Right ventricle myocardium superior (tissue), 1 donor: ENCODE measurements at places on chromosomes 5 and 9. TPM values are rescaled to one million over a fixed set of nuclear protein-coding genes. Genes with fewer than 3 reads are reported as not detected.
A peak's percentile ranks its signal among the peaks of the same experiment; 100 is the strongest.

STPG3 gene
- total RNA-seq = 1.3 TPM

ARHGEF37 gene
- total RNA-seq = 32.9 TPM

IL13 gene
- total RNA-seq = not detected

ALDH1A1 gene
- 19.8 TPM for total RNA-seq

CYFIP2 gene
- 27.6 TPM for total RNA-seq

SMC2 gene
- total RNA-seq = 8.4 TPM

PDE6A gene
- total RNA-seq = 0.08 TPM

SLC25A2 gene
- 0.16 TPM for total RNA-seq

PCDHGA3 gene
- 13.0 TPM for total RNA-seq

SPAAR gene
- 8.3 TPM for total RNA-seq

- DNase-seq = no peak
These were observed 1073.2 kb upstream of the DMAC1 start for GRCh38 chr9:8872802-8873201.

- peak; percentile 80 for DNase-seq
These were observed 23.9 kb downstream of the PIK3R1 start for GRCh38 chr5:68239487-68239886.

DNA sequence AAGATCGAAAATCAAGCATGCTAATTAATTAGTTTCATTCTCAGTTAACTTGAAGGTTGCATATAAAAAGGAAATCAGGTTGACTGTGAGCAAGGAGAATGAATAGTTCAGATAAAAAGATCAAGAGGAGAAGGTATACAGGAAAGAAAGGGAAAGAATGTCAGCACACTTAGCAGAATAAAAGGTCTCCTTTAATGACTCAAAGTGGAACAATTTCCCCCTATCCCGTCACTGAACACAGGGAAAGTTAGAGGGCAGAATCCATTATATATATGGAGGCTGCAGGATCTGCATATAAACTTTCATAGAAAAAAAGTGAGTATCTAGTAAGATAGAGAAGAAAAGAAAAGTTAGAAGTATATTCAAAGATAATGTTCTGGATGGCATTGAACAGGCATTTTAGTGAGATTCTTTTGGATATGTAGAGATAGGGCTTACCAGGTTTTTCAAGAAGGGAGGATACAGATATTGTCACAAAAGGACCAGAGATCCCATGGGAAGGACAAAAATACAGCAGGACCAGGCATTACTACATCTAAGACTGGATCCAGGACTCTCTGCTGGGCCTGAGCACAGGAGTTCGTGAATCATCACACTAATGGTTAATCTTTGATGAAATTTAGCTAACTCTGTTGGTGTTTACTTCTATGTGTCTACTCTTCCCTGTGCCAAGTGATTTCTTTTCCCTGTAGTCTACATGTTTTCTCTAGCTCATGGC lies 988.2 kb upstream of the ARRDC3 start:
- DNase-seq = no peak

GRCh38 chr9:89605465-89606048 lies 745 bp downstream of the GADD45G start:
- DNase-seq = peak; percentile 81

- DNase-seq = no peak
These were observed 61.5 kb downstream of the NR3C1 start for GRCh38 chr5:143341807-143342570.

GRCh38 chr5:176851380-176851779 lies 41.0 kb downstream of the UNC5A start:
- DNase-seq = no peak

DNA sequence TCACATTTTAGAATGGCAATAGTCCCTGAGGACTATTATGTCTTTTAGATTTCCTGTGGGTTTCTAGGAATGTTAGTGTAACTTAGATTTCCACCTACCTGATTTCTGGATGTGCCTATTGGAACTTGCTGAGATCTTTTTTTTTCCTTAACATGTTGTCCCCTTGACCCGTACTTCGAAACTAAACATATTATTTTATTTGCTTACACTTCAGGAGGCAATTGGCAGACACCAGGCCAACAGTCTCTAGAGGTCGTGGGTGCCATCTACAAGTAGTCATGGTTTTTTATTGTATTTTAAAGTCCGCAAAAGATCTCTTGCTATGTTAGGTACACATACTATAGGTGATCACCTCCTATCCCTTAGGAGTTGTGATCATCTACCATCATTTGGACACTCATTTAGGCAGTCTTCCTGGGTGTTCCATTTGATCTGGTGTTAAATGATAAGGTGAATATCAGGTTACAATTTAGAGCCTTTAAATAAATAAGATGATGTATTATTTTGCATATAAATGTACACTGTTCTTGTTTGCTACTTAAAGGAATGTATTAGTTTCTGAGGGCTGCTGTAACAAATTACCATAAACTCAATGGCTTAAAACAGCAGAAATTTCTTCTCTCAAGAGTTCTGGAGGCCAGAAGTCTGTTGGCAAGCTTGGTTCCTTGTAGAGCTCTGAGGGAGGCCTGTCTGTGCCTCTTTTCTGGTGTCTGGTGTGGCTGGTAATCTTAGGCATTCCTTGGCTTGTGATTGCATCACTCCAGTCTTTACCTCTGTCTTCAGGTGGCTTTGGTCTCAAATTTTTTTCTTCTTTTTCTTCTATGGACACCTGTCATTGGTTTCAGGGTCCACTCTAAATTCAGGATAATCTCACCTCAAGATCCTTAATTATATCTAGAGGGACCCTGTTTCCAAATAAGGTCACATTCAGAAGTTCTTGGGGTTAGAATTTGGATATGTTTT lies 64.8 kb downstream of the ZCCHC7 start:
- no peak for DNase-seq

GRCh38 chr9:113476511-113476916 lies 13.0 kb downstream of the RGS3 start:
- no peak for DNase-seq

- no peak for DNase-seq
These were observed 117.2 kb upstream of the PHYKPL start for GRCh38 chr5:178349625-178350353.

DNA sequence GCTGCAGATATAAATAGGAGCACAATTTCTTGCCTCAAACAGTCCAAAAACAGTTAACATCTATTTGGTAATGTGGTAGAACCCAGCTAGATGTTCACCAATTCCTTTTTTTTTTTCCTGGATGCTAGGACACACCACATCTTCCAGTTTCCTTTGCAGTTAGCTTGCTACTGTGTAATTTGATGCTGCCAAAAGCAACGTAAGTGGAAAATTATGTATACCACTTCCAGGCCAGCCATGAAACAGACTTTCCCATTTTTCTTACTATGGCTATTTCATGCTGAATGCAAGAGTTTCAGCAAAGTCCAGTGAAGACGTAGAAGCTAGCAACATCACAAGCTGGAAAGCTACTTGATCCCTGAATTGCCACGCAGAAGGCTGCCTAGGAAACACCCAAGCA lies 667.2 kb downstream of the TLE1 start:
- DNase-seq = no peak

DNA sequence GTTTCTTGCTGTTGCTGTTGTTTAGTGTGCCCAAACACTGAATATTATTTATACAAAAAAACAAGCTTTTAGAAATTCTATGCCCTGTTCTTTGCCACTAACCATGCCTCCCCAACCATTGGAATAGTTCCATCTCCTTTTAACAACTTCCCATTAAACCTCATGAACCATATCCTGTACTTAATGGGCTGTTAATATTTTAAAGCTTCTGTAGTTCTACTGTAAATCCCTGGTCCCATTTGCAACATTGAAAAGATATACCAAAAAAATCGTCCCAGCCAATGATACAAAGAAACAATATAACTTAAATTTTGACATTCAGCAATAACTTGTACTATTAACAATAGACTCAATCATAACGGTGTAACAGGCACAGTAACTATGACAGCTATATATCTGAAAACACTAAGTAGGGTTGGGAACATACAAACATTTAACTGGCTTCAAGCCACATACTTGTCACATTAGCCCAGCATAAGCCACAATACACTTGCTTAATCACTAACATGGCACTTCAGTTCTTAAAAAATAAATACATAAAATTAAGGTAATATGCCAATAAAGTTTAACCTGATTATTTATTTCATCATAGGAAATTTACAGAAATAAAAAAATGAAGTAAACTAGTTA lies 86.1 kb downstream of the ADAMTS6 start:
- DNase-seq = no peak

DNA sequence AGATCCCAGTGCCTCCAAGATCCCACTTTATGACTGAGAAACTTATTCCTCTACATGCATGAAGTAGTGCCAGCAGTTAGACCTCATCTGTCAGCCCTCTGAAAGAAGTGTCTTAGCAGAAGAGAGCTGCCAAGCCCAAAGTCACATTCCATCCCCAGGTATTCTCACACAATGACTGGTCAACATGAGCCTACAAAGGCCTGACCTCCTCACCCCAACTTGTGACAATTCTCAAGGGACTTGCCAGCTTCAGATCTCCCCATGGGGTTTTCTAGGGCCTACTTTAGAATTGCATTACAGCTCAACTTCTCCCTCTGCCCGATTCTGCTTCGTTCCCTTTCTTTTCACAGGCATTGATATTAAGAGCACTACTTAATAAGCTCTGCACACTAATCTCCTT lies 393.8 kb upstream of the SLC30A5 start:
- no peak for DNase-seq

DNA sequence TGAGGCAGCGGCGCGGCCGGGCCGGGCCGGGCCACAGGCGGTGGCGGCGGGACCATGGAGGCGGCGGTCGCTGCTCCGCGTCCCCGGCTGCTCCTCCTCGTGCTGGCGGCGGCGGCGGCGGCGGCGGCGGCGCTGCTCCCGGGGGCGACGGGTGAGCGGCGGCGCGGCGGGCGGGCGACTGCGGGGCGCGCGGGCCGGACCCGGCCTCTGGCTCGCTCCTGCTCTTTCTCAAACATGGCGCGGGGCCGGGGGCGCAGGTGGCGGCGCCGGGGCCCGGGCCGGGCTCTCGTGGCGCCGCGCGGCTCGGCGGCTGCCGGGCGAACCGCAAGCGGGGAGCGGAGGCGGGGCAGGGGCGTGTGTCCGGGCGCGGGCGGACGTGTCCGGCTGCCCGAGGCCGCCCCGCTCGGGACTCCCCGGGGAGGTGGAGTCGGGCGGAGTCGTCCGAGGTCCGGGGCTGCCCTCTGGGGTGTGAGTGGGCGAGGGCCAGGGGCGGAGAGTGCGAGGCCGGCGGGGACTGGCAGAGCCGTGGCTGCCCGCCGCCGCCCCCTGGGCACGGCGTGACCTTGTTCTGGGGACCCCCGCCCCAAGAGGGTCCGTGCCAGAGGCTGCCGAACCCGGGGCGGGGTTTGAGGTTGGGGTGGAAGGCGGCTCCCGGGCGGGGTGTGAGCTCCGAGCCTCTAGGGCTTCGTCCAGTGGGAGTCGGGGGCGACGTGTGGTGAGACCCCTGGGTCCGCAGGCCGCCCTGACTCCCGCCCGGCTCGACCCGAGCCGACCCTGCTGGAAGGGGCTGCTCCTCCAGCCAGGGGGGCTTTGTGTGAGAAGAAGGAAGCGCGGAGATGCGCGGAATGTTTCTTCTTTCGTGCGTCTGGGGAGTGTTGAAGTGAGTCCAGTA lies 485 bp downstream of the TGFBR1 start:
- peak; percentile 88 for DNase-seq

- no peak for DNase-seq
These were observed 102.2 kb upstream of the EQTN start for GRCh38 chr9:27398982-27399653.

GRCh38 chr9:128554155-128554862 lies 1.9 kb downstream of the SPTAN1 start:
- peak; percentile 51 for DNase-seq

DNA sequence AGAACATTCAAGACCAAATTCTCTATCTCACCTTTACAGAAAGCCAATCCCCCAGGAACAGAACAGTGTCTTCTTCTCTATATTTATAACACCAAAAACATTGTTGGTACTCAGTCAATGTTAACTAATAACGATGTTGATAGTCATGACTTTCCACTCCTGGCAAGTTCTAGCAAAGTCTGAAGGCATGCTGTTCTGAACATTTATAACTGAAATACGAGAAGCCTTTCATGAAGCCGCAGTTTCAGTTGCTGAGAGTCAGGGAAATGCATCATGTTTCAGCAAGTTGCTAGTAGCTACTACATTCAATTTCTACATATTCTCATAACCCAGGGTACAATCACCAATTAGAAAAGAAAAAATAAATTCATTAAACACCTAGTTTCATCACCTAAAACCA lies 301.4 kb downstream of the PDE4D start:
- no peak for DNase-seq

GRCh38 chr9:34554211-34555001 lies 31.6 kb upstream of the ENHO start:
- DNase-seq = no peak

DNA sequence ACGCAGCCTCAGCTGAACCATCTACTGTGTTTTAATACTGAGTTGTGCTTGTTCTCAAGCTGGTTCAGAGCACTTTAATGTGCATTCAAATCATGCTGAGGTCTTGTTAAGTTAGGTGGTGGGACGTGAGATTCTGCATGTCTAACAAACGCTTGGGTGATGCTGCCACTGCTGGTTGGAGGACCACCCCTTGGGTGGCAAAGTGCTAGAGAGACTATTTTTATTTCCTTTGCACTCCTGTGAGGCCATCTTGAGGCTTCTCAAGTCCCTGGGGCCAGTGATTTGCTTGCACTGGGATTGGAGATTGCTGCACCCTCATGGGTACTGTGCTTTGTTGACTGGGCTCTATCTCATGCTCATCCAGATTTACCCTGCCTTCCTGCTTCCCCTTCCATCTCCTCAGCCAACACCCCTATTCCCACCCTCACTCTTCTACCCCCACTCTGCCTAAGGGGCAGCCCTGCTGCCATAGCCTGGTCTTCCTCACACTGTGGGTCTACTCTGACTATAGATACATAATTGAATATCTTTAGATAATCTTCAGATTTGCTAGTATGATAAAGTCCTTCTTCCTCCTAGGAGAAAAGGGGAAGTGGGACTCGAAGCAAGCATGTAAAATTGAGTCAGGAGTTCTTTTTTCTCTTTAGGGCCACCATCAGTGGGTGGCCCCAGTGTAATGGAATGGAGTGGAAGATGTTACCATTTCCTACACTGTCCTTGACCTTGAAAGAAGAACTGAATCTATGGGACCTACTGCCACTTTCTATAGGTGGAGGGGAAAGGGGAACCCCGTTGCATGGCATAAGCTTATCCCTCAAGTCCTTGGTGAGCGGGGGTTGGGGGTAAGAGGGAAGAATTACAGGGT lies 45.1 kb upstream of the SUB1 start:
- DNase-seq = no peak

DNA sequence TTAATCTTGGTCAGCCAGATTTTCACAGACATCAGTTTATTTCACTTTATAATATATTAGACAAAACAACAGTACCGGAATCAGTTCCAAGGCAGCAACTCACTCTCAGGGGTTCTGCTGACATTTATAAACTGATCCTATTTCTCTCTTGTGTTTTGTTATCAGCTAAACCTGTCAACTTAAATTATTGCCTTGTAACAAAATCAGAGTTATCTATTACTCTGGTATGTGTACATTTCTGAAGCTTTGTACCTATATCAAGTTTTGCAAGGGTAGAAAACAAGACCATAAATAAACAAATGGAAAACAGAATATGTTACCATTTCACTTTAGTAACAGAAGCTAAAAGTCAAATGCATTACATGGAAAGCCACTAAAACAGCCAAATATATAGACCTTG lies 122.1 kb downstream of the SIL1 start:
- no peak for DNase-seq

- no peak for DNase-seq
These were observed 317.5 kb downstream of the TLE1 start for GRCh38 chr9:81371824-81372223.
